ENCODE measurements at places on chromosomes 2 and 18.

DNA sequence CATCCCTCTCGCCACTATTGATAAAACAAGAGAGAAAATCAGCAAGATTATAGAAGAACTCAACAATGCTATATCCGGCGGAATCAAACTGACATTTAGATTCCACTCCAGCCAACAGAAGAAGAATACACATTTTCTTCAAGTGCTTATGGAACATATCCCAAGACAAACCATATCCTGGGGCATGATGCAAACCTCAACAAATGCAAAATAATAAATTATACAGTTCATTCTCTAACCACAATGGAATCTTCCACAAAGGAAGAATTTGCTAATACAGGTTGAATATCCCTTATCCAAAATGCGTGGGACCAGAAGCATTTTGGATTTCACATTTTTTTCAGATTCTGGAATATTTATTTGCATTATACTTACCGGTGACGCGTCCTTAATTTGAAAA, 51.4 kb upstream of the YPEL5 start:
- no peak for DNase-seq

DNA sequence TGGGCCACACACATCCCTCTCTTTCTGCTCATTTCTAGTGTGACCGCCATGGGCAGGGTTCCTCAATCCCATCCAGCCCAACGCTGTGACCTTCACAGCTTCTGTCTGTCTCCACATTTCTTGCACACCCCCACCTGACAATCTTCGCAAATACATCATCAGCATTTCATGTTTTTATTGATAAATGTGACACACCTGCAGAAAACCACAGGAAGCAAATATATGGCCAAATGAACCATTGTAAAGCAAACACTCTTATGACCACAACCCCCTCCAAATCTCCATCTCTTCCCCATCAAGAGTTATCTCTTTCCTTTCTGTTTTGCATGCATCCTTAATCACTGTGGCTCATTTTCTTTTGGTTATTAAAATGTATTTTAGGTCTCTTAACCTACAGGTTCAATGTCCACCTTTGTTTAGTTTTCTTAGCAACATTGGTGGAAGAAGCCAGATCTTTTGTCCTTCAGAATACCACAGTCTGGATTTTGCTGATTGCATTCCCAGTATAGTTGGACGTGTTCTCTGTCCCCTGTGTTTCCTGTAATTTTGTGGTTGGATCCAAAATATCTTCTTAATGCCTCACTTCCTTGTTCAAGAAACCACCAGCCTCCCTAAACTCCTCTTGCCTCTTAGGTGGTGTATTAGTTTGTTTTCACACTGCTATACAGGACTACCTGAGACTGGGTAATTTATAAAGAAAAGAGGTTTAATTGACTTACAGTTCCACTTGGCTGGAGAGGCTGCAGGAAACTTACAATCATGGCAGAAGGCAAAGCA, 9.8 kb upstream of the NCK2 start:
- DNase-seq: no peak

DNA sequence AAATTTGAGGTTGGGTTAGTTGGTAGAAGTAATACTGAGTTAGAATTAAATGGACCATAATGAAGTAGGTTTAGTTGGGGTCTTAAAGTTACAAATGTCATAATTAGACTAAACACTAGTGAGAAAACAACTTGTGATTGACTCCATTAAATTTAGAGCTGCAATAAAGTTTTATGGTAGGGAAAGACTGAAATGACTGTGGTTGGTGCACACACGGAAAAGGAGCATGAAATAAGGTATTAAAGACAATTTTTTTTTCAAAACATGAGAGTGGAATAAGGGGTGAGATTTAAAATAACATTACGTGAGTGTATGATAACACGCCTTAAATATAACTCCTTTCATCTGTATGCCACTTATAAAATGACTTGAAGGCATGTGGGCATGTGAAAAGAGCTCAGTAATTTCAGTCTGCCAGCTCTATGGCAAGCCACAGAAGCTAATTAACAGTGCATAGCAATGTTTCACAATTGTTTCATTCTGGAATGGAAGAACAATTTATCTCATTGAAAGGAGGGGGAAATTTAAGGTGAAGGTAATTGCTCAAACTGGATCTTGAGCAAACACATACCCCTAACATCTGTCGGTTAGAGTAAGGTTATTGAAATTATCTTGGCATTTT, 1.4 kb downstream of the FRZB start:
- no peak for DNase-seq

DNA sequence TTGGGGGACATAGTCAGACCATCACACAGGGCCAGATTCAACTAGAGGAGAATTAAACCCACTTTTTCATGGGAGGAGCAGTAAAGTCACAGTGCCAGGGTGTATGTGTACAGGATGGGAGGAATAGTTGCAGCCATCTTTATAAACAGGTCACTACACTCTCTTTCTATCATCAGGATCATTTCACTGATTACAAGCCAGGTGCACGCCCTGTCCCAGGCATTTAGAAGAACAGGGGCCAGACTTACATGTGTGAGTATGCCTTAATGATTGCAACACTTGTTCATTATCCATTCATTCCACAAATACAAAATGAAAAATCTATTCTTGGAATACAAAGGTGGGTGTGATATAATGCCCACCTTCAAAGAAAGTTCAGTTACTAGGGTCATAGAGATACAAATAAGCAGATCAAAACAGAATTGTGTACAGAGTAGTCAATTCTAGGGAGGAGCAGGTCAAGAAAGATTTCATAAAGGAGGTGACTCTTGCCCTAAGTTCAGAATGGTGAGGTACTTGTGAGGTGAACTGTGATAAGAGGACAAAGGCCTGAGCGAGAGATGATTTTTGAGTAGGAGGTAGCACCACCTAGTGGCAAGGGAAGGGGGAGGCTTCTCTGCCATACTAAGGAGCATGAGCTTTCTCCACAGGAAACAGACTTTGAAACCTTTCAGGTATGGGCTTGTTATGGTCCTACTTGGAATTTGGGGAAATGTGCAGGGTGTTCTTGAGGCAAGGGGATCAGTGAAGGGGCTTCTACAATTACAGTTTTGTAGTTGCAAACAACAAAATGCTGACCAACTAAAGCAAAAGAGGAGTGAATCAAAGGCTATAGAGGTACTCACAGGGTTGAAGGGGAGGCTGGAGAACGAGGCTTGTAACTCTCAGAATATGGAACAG, 156.3 kb downstream of the SUCLG1 start:
- peak; percentile 52 for DNase-seq

DNA sequence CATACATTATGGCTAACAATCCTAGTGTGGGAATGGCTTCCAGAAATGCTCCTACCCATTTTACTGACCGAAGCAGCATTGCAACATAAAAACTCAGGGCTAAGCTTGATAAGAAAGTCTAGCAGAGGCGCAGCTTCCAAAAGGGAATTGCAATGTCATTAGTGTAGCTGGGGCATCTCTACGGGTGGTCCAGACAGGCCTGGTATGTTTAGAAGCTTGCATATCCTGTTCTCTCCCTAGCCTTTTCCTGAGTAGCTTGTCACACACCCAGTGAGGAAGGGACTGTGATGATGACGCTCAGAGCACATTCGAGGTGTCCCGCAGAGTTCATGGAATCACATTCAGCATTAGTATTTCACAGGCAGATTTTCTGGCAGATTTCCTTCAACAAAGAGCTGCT, 38.0 kb upstream of the COL5A2 start:
- no peak for DNase-seq

DNA sequence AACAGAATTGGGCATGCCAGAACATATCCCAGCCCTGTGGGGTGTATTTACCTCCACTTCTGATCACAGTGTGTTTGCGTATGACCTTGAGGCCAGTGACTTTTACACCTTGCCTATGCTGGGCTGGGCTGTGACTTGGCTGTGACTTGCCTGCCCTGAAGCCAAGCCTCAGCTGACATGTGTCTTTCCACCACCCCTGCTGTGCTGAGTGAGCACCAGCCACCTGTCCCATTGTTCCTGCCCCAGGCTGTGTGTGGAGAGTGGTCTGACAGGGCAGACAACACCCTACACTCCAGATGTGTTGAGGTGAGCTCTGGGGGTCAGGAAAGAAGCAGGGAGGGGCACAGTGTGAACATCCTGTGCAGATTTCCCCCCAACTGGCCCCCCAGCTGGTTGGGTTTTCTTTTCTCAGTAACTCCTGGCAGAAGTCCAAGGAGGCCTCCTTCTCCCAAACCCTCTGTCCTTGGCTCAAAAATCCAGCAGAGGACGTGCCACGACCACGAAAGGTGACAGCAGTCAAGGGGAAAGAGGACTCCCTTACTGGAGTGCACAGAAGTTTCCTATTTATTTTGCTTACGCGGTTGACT, 5.1 kb upstream of the STEAP3 start:
- no peak for DNase-seq

DNA sequence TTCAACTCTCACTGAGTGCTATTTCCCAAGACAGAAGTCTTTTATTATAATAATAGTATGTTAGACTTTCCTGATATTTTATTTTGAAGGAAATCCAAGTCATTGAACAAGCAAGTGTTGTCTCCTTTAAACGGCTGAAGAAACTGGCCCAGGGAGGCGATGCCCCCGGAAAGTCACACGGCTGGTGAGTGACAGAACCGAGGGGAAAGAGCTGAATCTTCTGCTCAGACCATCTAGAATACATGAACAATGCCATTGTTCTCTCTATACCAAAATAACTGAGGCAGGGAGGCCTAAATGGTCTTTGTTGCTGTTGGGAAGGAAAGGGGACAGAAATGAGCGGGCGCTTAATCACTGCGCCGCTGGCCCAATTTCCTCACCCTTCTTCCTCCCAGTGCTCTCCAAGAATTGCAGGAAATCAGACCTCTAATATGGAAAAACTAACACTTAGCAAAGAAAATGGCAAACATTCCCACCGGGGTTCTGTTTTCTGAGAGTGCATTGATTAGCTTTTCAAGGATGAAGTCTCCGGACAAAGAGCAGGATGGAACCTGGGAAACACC, 101.5 kb downstream of the KLF7 start:
- DNase-seq: no peak

DNA sequence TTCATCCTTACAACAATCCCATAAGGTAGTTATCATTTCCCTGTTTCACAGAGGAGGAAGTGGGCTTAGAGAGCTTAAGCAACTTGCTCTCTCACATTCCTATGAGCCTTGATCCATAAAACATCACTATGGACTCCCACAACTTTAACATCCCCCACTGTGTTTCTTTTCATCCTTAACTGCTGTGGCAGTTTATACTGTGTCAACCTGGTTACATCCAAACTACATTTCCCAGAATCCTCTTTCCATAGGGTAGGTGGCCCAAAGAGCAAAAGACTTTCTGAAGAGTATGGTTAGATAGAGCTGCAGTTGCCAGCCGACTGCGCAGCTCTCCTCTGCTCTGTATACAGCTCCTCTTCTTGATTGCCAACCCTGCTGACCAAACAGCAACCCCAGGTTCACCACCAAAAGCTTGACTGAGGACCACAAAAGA, 22.5 kb downstream of the MAP3K2 start:
- no peak for DNase-seq

DNA sequence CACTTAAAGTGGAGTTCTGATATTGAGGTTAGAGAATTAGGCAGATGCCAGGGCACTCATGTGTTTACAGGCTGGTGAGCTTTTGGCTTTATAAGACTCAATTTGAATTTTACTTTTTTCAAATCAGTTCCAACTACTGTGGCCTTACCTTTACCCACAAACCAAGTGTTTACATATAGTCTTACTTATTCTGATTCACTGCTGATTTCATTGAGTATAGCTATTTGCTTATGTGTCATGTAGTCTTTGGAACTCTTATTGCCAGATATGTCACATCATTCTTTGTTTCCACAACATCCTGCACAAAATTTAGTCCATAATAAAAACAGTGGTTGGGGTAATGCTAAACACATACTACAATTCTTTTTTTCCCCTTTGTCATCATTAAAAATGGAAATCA, 96.5 kb downstream of the XIRP2 start:
- DNase-seq: no peak

GRCh38 chr2:19140463-19141208, 217.8 kb downstream of the OSR1 start:
- no peak for DNase-seq

DNA sequence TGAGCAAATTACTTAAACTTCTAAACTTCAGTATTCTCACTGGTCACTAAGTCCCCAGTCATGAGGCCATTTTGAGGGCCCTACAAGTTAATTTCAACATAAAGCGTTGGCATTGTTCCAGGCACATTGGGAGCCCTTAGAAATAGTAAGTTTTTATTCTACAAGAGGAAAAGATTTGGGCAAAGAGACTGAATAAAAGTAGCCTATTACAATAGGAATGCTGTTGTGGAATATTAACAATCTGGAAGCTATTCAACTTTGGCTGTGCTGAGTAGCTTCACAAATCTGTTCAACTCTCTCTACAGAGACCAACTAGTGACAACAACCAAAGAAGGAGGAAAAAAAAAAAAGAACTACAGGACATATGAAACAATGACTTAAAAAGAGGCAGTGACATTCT, 1287.5 kb upstream of the NXPH2 start:
- no peak for DNase-seq

GRCh38 chr2:223896833-223897311, 48.3 kb downstream of the WDFY1 start:
- DNase-seq: no peak

Data from CMK (cell line).